ENCODE measurements at places on chromosomes 7 and 10.

GRCh38 chr10:14219411-14219810, 111.3 kb downstream of the FRMD4A start:
- DNase-seq, result no peak

- no peak for DNase-seq
Measured at GRCh38 chr10:34078745-34079470, 736.2 kb downstream of the PARD3 start.

DNA sequence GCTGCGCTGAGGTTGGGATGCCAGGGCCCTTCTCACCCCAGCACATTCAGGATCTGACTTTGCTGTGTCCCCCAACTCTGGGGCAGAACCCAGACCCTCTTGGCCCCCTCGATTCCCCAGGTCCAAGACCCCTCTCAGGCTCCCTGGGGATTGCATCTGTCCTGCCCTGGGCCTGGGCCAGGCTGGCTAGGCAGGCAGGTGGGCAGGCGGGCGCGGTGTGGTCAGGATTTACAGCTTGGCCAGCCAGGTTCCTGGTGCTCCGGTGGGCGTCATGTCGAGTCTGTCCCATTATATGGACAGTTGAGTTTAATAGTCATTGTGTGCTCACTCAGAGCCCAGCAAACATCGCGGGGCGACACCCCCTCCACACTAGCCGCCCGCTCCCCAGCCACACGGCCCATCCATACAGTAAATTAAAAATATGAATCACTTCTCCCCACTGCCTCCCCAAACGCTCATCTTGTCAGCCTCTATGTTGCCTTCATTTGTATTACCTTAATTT, 23.5 kb downstream of the POLL start:
- no peak for DNase-seq

DNA sequence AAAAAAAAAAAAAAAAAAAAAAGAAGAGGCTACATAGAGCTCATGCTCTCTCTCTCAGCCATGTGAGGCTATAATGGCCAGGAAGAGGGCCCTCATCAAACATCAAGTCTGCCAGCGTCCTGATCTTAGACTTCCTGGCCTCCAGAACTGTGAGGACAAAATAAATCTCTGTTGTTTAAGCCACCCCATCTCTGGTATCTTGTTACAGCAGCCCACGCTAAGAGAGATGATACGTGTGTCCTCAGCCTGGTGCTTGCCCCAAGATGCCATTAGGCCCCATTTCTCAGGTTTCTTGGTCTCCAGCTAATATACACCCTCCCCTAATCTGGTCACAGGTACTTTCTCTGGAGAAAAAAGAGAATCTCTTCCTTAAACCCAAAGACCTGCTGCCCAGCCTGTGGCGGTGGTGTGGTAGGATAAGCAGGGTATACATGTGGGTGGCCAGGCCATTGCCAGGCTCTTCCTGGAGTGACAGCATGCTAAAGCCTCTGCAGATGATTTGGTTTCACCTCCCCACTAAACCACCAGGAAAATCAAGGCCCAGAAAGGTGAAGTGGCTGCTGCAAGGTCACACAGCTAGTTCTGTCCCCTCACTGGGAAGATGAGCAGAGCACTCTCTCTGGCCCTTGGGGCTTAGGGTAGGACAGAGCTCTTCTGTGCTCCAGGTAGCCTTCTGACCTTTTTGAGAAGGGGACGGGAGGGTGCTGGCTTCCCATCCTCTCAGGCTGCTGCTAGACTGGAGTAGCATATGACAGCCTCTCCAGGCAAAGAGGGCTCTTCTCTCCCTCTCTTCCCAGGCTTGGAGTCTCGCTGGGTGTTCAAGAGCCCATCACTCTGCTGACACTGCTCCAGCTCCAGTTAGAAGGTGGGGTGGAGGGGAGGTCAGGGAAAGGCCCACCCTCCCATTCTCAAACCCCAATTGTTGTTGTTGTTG, 5.2 kb downstream of the SPOCK2 start:
- DNase-seq, result no peak
